ENCODE measurements at places on chromosomes 4 and X.

DNA sequence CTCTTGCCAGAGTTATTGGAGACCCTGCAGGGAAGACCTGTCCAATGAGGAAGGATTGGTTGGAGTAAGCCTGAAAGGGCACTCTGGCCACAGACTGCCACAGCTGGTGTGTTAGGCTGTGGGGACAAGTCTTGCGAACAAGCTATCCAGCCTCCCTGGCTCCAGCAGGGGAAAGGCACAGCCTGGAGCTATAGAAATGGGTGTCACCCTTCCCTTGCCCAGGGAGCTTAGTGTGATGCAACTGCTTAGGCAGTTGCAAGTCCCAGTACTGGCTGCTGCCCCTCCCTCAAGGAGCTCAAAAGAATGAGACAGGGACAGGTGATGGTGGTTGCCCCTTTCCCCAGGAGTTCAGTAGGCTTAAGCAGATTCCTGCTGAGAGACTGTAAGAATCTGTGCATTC, 165.7 kb upstream of the CT83 start:
- DNase-seq = peak; percentile 31

- no peak for DNase-seq
These were observed 21.7 kb upstream of the CD38 start for GRCh38 chr4:15756361-15756861.

DNA sequence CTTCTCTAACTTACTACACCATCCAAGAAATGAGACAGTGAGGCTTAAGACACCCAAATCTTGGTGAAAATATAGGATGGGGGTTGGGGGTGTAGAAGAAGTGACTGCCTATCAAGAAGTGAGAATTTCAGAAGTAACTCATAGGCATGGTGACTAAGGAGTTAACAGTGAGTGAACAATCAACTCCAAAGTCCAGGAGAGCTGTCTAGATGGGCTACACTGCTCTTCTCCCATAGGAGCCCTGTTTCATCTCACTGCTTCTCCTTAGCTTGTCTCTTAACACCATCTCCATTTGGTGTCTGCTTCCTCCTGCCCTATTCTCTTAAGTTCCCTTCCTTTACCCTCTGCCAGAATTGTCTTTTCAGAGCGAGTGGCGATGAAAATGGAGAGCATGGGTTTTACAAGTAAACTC, 22.7 kb downstream of the FABP2 start:
- peak; percentile 11 for DNase-seq

- no peak for DNase-seq
These were observed 78.8 kb upstream of the PACRGL start for GRCh38 chr4:20621476-20621875.

- DNase-seq = no peak
These were observed 343.4 kb downstream of the PPP1R2C start for GRCh38 chrX:42434458-42435166.

- no peak for DNase-seq
These were observed 167.0 kb downstream of the AASDH start for GRCh38 chr4:56220261-56220660.

- no peak for DNase-seq
These were observed 189.8 kb downstream of the PPP3CA start for GRCh38 chr4:101157415-101158133.

GRCh38 chr4:17817027-17817426, 6.2 kb downstream of the NCAPG start:
- no peak for DNase-seq

DNA sequence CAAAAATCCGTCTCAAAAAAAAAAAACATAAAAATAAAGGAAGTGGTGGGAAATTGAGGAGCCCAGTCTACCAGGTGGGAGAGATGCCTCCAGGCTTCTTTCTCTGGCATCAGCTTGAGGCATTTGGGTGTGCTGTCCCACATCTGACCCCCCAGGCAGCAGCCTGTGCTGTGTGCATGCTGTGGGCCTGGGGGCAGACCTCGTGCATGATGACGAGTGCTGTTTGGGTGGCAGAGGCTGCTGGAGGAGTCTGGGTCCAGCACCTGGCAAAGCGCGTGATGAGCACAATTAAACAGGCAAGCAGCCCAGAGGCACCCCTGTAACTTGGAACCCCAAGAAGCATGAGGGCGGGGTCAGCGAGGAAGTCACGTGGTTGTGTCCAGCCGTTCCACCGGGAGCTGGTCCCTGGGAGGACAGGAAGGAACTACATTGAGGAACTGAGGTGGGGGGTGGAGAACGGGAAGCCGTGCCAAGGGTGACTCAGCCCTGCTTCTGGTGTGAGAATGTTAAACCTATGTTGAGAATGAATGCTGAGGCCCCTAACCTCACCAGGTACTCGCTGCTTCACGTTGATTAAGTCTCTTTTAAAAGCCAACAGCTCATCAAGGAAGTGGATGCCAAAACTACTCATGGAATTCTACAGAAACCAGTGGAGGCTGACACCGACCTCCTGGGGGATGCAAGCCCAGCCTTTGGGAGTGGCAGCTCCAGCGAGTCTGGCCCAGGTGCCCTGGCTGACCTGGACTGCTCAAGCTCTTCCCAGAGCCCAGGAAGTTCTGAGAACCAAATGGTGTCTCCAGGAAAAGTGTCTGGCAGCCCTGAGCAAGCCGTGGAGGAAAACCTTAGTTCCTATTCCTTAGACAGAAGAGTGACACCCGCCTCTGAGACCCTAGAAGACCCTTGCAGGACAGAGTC, 6.1 kb downstream of the TACC3 start:
- no peak for DNase-seq

DNA sequence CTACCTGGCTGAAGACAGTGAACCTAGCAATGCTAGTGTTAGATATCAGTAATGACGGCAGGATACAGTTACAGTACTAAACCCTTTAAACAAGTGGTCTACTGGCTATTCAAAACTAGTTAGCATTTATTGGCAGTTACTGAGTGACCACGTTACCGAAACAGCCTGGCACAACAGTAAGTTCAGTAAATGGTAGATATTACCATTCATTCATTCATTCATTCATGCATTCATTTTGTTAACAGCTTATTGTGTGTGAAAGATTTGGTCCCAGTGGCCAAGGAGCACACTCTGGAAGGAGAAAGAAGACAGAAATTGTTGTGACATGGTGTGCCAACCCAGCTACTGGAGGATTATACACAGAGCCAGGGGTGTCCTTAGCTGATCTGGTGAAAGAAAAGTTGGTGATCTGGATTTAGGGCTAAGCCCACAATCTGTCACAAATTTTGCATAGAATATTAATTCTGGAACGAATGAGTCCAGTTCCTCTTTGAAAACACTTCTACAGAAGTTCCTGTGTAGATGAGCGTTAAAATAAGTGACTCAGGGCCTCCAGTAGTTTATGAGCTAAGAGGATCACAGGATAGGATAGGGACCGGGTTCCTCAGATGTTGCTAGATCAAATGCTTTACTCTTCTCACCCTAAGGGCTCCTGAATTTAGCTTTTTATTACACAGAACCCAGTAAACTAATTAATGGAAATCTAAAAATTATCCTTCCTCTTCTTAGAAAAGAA, 179.1 kb downstream of the CBR4 start:
- DNase-seq = no peak

- no peak for DNase-seq
These were observed at the start of gene GK for GRCh38 chrX:30653415-30654131. Gene GK, plus strand, starts transcription at chrX:30653423. Its CDS starts 115 bp downstream, at chrX:30653538.

GRCh38 chr4:127214931-127215330, 417.8 kb upstream of the INTU start:
- no peak for DNase-seq

GRCh38 chrX:20789103-20789502, 522.4 kb upstream of the RPS6KA3 start:
- no peak for DNase-seq

DNA sequence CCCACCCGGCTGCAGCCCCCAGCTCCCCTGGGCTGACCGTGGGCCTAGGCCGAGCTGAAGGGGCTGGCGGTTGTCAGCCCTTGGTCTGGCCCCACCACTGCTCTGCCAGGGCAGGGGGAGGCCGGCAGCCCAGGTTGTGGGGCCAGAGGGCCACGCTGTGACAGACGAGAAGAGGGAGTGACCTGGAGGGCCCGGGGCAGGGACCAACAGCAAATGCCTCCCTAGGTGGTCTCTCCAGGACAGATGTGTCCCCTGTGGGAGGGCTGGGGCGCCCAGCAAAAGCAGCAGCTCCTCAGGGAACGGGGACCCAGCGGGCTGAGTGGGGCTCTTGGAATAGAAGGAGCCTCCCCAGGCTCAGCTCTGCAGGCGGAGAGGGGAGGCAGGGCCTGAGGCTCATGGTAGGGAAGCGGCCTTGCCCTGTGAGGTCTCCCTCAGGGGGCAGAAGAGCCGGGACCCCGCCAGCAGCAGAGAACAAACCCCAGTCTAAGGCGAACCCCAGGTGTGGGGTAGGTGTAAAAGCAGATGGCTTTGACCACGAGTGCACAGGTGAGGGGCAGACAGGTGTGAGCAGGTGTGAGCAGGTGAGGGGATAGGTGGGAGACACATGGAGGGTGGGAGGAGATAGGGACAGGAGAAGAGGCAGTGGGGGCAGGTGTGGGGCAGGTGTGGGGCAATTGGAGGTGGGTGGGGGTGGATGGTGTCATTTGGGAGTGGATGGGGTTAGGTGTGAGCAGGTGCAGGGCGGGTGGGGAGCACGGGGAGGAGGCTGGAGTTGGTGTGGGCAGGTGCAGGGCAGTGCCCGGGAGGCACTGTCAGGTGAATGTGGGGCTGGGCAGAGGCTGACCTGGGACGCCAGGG, 34.1 kb upstream of the SPON2 start:
- no peak for DNase-seq

DNA sequence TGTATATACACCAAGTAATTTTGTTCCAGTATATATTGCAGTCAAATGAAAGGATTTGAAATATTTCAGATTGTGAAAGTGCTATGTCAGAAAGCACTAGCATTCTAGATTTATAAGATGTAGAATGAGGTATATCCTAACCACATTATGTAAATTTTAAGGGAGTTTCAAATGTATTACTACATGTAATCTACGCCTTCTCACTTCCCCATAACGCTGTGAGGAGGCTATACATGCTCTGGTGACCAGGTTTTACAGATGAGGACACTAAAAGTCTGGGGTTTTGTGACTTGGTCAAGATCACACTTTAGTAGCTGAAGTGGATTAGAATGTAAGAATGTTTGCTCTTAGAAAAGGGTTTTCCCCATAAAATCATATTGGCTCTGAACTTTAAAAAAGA, 8.1 kb downstream of the ENPEP start:
- DNase-seq = no peak

DNA sequence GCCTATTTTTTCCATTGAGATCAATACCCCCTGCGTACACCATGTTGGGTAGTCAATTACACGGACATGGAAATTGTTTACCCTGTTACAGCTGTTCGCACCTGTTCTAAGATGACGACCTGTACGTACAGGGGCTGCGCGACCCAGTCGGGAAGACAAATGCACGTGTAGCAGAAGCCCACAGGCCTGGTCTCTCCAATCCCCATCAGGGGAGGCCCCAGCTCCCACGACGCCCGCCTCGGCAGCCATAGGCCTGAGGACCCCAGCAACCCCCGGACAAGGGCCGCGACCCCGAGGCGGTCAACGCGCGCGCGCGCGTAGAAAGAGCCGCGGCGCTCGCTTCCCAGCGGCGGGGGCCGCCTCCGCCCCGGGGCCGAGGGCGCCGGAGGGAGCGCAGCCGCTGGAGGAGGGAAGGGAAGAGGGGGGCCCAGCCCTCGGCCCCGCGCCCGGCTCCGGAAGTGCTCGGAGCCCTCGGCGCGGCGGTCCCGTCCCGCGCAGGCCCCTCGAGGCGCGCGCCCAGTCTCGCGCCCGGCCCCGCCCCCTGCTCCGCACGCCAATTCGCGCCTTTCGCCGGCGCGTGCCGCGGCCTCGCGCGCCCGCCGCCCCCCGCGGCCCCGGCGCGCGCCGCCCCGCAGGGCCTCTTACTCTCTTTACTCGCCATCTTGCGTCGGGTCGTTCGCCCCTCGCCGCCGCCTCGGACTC, 618 bp downstream of the RBBP7 start:
- peak; percentile 57 for DNase-seq

GRCh38 chrX:103540145-103540544, 20.9 kb upstream of the RAB40A start:
- no peak for DNase-seq

DNA sequence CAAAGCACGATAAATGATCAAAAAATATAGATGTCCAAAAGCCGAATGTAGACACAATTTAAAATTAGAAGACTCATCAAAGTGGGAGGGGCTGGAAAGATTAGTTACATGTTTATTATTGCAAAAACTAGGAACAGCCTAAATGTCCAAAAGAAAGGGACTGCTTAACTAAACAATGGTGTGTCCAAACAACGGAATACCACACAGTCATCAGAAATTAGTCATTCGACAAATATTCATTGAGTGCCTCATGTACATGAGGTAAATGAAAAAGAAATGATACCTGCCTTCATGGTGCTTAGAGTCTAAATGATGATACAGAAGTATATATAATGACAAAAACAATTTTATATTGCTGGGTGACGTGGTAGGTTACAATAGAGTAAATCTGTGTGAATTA, 139.7 kb downstream of the MAML3 start:
- DNase-seq = no peak

DNA sequence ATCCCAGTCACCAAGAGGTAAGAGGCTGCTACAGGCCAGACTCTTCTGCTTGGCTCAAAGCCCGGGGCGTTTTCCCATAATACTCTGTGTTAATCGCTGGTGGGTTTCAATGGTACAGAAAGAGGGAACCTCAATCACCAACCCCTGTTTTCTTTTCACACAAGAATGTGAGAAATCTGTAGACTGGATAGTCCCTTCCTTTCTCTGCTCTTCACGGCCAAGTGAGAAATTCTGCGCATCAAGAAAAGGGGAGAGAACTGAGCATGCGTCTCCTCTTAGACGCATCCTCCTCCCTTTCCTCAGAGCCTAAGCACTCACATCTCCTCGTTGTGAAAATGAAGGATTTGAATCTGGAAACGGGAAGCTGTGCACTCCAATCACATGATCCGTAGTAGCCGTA, 64.7 kb downstream of the CLNK start:
- peak; percentile 18 for DNase-seq

- DNase-seq = no peak
These were observed 191.4 kb downstream of the ADAMTS3 start for GRCh38 chr4:72377491-72378194.

- DNase-seq = no peak
These were observed 45.1 kb downstream of the ARHGEF6 start for GRCh38 chrX:136735601-136736000.

- no peak for DNase-seq
These were observed 2143.2 kb upstream of the TENM3 start for GRCh38 chr4:180099957-180100356.

DNA sequence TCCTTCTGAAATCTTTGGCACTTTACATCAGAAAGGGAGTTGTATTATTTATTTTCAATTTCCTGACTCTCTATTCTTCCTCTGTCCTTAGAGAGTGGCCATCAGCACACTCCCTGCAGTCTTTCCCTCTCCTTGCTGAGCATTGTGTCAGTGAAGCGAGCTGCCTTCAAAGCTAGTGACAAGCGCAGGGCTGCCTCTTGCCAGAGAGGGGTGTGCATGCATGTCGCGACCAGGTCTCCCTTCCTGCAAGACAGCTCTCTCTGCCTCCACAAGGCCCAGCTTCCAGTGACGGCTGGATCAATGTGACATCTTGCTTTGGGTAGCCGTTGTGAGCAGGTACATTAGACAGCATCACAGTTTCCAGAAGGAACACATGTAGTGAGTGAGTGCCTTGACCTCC, 810.9 kb upstream of the TENM3 start:
- DNase-seq = peak; percentile 10
